DMS 273 treated with DMSO at 0.1 percent for 48 hours (cell line): ENCODE measurements at places on chromosomes 2 and 18.

GRCh38 chr2:95305380-95306061, 8.4 kb downstream of the KCNIP3 start:
- DNase-seq, result no peak

GRCh38 chr18:2992995-2993877, 19.7 kb downstream of the LPIN2 start:
- DNase-seq, result no peak

DNA sequence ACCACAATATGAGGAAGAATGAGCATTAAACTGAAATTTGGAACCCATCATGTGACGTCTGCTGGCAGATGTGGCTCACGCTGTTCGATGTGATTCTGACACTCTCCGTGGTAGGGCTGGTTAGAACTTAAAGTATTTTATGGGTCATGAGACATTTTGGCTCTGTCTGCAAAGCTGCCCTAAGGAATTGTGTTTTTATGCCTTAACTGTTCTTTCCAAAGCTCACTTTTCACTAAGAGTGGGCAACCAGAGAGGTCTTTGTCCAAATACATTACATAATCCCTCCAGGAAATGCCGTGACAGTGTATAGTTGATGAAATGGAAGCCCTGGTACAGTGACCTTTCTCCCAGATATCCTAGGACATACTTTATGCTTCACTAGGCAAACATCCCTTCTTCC, 119.1 kb downstream of the AQP4 start:
- no peak for DNase-seq

DNA sequence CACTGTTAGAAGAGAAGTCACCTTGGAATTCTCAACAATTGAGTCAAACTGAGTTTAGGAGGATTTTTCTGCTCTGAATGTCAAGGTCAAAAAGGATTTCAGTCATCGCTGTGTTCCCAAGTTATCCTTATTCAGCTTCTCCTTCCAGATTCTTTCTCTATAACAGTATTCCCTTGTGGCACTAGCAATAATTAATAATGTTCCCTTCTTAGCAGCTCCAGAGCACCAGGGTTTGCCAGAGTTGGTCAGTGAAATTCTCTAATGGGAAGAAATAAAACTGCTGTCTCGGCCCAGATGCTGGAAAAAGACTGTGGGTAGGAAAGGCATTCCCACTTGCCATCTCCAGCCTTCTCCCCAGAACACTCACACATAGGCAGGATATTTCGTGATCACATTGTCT, 836.0 kb upstream of the PIK3C3 start:
- no peak for DNase-seq

GRCh38 chr2:81276595-81276994, 972.0 kb upstream of the LRRTM1 start:
- no peak for DNase-seq

DNA sequence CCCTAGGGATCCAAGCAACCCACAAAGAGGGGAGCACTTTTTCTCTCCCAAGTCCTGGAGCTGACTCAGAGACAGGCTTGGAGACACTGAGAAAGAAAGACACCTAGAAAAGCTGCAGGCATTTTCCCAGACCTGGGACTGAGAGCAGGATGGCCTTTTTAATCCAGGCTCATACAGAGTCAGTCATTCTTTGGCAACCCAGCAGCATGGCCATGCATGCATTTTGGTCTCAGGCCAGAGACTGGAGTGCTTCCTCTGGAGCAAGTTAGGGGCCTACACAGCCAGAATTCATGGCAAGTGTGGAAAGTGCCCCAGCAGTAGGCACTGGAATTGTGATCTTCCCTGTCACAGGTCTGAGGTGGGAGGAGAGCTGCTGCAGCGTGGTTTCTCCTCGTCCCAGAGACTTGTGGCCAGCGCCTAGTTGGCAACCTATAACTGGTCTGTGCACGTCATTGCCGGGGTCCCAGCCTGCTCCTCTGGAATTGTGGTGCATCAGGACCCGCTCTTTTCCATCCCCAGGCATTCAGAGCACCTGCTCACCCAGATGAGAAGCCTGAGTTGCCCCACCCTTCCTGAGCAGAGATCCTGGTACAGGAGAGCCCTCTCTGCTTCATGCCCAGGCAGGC, 231.9 kb upstream of the RAB6C start:
- no peak for DNase-seq

GRCh38 chr2:110869472-110870446, 137.4 kb downstream of the ACOXL start:
- peak; percentile 12 for DNase-seq

GRCh38 chr2:25380023-25380422, 38.3 kb upstream of the DNMT3A start:
- DNase-seq, result no peak

GRCh38 chr2:109091526-109091925, 37.5 kb upstream of the SH3RF3 start:
- no peak for DNase-seq

- DNase-seq, result peak; percentile 30
Measured at GRCh38 chr2:54149638-54150441, 34.4 kb downstream of the ACYP2 start.

GRCh38 chr2:188122985-188123384, 168.7 kb upstream of the GULP1 start:
- DNase-seq, result no peak

- DNase-seq, result no peak
Measured at GRCh38 chr2:5121121-5121520, 571.1 kb upstream of the SOX11 start.

GRCh38 chr2:21821672-21822227, 698.0 kb downstream of the TDRD15 start:
- no peak for DNase-seq

GRCh38 chr18:73087282-73087977, 219.6 kb upstream of the NETO1 start:
- DNase-seq, result no peak

- no peak for DNase-seq
Measured at GRCh38 chr2:66968946-66969345, 428.2 kb upstream of the ETAA1 start.

DNA sequence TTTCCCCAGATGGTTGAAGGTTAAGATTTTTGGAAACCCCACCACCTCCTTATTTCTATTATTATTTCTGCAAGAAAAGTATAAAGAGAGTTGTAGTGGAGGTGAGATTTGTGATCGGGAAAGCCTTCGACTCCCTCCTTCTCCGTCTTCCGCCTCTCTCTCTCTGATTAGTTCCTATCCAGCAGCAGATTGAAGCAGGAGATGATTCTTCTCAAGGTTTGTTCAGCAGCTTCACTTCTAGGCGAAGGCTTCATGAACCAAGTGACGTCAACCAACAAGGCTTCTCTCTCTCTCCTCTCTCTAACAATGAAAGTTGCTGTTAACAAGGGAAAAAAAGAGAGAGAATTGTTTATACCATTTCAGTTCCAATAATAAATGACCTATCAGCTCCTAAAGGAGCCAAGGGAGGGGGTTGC, at the start of gene BAZ2B:
Gene BAZ2B, minus strand, starts transcription at position 263 of the 416 bp plus-strand sequence. CDS start 137,829 bp downstream, outside the sequence.
- DNase-seq, result peak; percentile 63

GRCh38 chr2:144170179-144170578, 349.7 kb downstream of the ZEB2 start:
- no peak for DNase-seq

DNA sequence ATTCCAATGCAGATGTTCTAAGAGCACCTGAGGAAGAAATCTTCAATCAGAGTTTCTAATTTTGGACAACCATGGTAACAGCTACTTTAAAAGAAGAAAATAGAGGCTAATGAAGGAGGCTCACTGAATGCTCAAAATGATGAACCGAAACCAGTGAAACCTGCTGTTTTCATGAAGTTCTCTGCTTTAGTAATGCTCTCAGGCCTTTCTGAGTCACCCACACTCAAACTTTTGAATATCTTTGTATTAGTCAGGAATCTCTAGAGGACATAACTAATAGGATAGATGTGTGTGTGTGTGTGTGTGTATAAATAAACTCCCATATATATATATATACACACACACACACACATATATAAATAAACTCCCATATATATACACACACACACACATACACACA, 76.9 kb upstream of the RIT2 start:
- no peak for DNase-seq

DNA sequence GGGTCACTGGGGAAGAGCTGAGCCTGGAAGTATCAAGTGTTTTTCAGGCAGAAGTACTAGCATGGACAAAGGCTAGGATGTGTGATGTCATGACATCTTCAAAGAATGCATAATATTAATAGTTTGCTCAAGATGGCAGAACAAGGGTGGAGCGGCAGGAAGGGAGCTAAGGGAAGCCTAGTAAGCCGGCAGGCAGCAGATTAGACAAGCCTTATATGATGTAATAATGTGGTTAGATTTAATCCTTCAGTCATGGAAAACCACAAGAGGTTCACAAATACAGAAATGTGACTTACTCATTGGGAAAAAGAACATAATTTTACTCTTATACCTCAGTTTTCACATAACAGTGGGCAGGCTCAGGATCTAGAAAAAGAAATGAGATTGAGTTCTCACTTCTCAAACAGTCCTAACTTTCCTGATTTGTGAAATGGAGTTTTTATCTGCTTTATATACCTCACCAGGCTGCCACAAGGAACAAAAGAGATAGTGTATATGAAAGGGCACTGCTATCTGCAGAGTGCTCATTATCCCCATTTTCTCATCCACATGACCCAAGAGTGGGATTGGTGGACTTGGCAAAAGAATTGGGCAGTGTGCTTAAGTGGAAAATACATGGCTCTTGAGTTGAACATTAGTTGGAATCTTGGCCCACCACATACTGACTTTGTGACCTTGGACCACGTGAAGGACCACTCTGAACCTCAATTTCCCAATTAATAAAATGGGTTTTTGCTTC, 89.1 kb upstream of the LHCGR start:
- no peak for DNase-seq

- no peak for DNase-seq
Measured at GRCh38 chr2:224379986-224380385, 21.9 kb downstream of the FAM124B start.

DNA sequence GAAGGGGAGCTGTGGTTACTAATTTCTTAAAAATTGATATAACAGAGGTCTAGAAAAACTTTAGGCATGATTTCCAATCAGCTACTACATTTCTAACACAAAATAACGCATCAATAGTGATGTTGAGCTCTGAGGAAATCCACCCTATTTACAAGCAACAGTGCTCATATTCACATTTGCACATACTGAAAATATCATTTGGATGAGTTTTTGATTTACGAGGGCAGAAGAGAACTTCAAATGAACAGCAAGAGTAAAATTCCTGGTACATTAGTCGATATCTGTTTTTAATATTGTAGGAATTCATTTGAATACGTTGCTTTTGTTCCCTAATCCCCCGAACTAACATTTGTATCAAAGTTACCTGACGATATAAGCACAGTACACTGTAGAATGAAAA, 761.0 kb upstream of the POU3F3 start:
- no peak for DNase-seq

DNA sequence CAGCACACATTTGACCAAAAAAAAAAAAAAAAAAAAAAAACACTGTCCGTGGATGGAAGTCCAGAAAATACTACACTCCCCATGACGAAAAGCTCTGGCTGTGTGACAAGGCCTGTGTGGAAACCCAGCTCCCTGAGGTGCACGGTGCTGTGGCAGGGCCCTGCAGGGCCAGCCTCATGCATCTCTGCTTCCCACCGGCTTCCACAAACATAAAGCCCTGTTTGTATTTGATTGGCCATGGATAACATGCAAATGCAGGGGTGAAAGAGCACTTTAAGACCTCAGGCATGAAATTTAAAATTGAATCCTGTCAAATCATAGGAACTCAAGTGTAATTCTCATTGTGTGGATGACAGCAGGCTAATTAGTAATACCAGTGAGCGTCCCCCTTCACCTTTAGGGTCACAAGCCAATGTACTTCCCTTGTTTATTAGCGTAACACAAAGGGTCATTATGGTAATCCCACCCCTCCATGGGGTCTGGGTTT, 757.2 kb downstream of the GALR1 start:
- DNase-seq, result no peak

DNA sequence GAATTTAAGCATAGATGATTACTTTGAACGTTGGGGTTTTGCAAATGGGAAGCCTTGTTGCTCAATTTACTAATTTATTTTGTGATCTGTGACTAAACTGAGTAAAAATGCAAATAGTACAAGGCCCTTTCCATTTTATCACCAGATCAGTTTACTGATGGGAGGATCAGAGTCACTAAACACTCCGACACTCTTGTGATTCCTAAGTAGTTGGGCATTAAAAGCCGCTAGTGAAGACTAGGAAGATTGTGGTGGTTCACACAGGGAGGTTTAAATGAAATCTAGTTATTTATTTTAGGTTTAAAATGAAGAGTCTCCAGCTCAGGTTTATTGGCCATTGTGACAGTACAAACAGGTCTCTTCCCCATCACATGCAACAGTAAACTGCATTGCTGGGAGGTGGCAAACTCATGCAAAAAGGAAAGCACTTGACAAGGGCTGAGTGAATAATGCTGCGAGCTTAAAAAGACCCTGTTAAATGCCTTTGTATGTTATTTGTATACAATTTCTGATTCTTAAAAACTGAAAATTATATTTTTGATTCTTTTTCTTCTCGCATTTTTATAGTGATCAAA, 394.8 kb upstream of the FANCL start:
- no peak for DNase-seq

DNA sequence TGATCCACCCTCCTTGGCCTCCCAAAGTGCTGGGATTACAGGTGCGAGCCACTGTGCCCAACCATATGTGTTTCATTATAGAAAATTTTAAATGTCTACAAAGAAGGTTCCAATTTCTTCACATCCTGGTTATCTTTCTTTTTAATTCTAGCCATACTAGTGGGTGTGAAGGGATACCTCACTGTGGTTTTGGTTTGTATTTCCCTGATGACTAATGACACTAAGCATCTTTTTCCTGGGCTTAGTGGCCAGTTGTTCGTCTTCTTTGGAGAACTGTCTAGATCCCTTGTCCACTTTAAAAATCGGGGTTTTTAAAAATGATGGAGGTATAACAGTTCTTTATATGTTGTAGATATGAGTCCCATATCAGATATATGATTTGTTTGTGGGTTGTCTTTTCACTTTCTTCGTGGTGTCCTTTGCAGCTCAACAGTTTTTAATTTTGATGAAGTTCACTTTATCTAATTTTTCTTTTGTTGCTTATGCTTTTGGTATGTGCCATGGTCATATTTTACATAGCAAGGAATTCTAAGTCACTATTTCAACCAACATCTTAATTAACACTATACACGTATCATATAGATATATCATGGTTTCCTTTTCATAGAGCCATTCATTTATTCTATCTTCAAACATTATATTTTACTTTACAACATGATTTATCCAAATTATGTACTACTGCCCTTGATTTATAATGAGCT, 135.0 kb upstream of the RIOK3 start:
- no peak for DNase-seq

- DNase-seq, result no peak
Measured at GRCh38 chr18:5824370-5824984, 70.8 kb downstream of the TMEM200C start.
